ENCODE measurements at places on chromosomes 3 and 15. TPM values are rescaled to one million over a fixed set of nuclear protein-coding genes. Genes with fewer than 3 reads are reported as not detected.

Gene CAMK1
- total RNA-seq = 7.2 TPM

DNA sequence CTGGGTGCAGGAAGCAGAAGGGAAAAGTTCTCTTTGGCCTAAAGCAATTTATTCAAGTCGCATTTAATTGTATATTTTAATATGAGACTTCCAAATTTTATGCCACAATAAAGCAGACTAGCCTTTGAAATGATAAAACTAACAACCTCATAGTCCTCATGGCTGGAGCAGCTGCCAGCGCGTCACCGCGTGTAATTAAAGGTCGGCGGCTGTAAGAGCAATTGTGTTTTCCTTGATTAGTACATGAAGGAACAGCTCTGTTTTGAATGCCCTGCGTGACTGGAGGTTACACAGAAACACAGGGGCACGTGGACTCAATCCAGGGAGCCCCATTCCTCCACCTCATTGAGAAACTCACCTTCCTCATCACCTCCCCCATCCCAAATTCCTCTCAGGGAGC is 10.1 kb upstream of the LRRC15 start:
- no peak for DNase-seq

- DNase-seq = no peak
These were observed 530.7 kb upstream of the CFAP20DC start for GRCh38 chr3:59580499-59580898.

Gene SCAANT1
- not detected for total RNA-seq

Gene CNTN4
- total RNA-seq = 0.42 TPM

GRCh38 chr3:78762121-78762520 is 1005.7 kb downstream of the ROBO1 start:
- DNase-seq = no peak

DNA sequence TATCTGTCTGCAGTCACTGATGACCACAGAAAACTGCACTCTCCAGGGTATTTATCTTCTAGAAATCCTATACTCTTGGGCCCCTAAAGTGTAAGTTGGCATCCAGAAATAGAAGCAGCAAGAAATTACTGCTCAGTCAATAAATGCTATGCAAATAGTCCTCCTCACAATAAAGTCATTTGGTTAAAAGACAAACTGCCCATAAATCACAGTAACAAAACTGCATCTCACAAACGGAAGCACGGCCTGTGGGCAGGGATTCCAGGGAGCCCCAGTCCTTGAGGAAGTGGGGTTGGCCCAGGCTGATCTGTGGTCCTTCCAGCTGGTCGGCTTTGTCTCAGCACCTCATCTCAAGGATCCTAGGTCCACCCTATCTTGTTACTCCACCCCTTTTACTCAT is 29.7 kb upstream of the SPATA12 start:
- DNase-seq = no peak

Gene CACNA2D2
- 1.5 TPM for total RNA-seq

DNA sequence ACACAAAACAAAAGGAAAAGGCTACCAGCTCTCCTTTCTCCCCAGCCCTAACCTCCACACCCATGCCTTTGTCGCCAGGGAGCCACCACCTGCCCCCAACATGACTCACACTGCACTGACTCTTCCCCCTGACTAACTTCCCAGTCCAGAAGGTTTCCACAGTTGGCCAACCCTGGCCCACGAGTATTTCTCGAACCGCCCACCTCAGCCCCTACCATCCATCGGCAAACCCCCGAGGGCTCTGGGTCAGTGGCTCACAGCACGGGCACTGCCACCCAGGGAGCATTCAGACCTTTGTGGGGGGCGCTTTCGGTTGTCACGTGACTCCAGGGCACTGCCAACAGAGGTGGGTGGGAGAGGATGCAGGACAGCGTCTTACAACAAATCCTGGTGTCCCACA is 152.3 kb downstream of the LRRC28 start:
- no peak for DNase-seq

DNA sequence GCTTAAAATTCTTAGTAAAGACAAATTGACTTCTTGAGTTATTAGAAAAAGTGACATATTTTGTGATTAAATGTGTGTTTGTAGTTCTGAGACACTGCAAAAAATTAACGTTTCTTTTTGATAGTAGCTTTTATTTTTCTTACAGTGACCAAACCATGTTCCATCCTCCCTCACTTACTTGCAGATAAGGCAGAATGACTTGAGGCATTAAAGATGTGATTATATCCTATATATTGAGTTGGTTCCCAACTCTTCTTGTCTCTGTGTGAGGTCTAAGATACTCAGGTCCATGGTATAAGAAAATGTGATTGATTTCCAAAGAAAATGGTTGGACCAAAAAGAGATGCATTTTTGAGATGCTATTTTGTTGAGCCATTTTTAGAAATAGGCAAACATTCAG is 238.3 kb upstream of the NR2F2 start:
- DNase-seq = no peak

Gene EXOSC7
- total RNA-seq = 27.8 TPM

Gene C15orf62
- total RNA-seq = not detected

Gene IL5RA
- not detected for total RNA-seq

Gene MORF4L1
- 357 TPM for total RNA-seq

Gene POPDC2
- 137 TPM for total RNA-seq

Gene FBXW12
- not detected for total RNA-seq

Gene PLSCR4
- 4.2 TPM for total RNA-seq

- DNase-seq = no peak
These were observed 72.9 kb upstream of the ATP2C1 start for GRCh38 chr3:130820976-130821375.

DNA sequence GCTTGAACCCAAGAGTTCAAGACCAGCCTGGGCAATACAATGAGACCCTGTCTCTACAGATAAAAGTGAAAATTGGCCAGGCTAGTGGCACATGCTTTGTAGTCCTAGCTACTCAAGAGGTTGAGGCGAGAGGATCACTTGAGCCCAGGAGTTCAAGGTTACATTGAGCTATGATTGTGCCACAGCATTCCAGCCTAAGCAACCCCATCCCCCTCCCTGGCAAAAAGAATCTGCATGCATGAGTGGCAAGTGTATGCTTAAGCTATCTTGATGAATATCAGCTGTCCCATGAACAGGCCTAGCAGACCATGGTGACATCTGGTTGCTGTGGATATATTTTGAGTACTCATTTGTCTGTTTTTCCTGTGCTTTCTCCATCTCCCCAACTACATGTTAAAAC is 4.7 kb downstream of the ATRIP start:
- no peak for DNase-seq

DNA sequence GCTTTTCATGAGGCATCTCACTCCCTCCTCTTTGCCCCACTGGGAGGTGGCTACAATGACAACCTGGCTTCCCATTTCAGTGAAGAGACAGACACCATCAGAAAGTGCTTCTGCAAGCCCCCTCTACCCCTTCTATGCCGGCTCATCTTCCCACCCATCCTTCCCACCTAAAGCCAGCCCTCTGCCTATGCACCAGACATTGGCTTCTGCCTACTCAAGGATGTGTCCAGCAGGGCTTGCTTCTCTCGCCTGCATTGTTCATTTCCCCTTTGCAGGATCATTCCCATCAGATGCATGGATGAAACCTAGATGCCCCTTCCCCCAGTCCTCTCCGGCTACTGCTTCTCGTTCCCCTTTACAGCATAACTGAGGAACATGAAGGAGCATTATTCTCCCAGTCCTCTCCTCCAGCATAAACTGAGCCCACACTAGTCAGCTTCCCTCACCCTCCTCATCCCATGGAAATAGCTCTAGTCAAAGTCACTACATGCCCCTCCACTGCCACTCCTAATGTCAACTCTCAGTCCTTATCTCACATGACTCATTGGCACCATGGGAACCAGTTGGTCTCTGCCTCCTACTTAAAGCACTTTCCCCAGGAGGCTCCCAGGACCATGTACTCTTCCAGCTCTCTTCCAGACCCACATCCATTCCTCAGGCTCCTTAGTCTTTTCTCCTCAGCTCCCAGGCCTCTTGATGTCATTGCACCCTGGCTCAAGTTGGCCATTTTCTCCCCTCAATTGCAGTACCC is 47.9 kb downstream of the TM2D3 start:
- DNase-seq = no peak

DNA sequence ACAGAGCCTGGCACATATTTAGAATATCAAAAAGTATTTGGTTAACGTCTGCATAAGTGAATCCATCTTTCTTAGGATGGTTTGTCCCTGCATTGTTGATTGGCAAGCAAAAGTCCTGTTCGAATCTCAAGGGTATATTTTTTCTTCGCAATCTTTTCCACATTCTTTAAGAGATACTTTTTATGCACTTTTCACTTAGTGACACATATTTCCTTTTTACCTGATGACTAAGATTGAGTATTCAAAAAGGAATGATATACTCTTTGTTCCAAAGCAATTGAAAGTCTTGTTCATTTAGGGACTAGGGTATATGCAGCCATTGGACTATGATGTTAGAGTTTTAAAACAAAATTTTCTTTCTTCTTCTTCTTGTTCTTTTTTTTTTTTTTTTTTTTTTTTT is 349.9 kb downstream of the NLGN1 start:
- DNase-seq = no peak

- DNase-seq = no peak
These were observed 1250.9 kb downstream of the ROBO1 start for GRCh38 chr3:78516937-78517336.

GRCh38 chr3:79056498-79056897 is 711.3 kb downstream of the ROBO1 start:
- DNase-seq = no peak

Gene TMA7
- total RNA-seq = 156 TPM

GRCh38 chr3:59326246-59327024 is 276.6 kb upstream of the CFAP20DC start:
- no peak for DNase-seq

Gene SERPINI2
- total RNA-seq = not detected

Gene CHST2
- 1.8 TPM for total RNA-seq

DNA sequence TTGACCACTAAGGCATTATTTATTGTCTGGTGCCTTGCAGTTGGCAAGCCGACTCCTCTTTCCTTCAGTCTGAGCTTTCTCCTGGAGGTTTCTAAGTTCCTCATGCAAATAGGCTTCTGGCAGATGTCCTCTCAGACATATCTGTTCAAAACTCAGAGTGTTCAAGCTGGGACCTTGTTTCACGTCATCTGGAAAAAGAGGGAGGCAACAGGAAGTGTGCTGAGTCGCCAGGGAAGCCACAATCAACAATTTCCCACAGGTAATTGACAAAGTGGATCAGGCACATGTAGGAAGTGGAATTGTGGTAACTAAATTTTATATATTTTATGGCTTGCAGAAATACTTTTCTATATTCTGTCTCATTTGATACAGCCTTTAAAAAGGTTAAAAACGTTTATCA is 14.6 kb downstream of the SCG5 start:
- no peak for DNase-seq

Gene KNG1
- total RNA-seq = 0.26 TPM

Data from psoas muscle (tissue), 8 donors.